ENCODE measurements at places on chromosomes 7 and 10.

DNA sequence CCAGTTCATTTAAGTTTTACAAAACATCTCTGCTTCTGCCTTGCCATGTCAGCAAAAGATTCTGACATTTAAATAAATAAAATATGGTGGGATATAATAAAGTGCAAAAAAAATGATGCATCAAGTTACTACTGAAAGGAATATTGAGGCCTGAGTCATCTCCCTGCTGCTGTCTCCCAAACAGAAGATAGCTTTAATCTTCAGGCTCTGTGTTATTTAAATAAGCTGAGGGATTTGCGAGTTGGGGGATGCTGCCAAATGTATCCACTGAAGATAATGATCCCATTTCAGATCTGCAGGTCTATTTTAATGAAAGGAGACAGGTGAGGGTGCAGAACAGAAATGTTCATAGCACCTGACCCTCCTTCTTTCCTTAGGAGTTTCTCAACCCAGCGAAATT lies 720.8 kb downstream of the AUTS2 start:
- DNase-seq: no peak

- DNase-seq: no peak
These were observed 2.9 kb upstream of the FGL2 start for GRCh38 chr7:77202481-77202976.

DNA sequence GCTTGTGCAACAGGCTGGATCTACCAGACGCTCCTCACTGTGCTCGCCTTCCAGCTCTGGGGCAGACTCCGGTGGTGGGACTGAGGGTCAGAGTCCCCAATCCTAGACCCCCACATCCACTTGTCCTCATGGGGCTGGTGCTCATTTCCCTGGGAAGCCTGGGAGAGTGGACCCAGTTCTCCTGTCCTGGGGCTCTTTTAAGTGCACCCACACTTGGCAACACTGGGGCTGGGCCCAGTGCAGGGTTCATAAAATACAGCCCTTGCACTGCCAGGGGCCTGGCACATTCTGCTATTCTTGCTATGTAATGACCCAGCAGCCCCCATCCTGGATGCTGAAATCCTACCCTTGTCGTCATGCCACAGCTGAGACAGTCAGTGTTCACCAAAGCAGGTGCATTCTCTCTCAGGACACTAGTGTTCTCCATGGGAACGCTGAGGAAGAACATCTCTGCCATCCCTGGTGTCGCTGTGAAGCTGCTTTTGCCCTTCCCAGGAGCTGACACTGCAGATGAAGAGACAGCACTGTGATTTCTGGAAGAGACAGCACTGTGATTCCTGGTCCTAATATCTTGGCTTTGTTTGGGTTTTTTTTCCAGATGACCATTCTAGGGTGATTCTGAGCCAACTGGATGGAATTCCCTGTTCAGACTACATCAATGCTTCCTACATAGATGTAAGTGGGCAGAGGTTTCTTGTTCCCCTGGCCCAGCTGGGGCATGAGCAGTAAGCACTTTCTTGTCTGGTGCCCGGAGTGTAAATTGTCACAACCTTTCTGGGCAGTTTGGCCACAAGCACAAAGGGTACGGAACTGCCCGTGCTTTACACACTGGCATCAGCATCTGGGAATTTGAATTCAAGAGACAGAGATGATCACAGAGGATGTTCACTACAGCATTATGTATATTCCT lies 65.6 kb downstream of the MKI67 start:
- no peak for DNase-seq

GRCh38 chr7:79287981-79288380 lies 165.5 kb downstream of the MAGI2 start:
- DNase-seq: no peak

GRCh38 chr10:28318626-28319025 lies 15.8 kb upstream of the MPP7 start:
- DNase-seq: no peak

GRCh38 chr7:110417611-110418010 lies 673.3 kb upstream of the LRRN3 start:
- no peak for DNase-seq

- no peak for DNase-seq
These were observed 24.9 kb downstream of the PIK3AP1 start for GRCh38 chr10:96695366-96695765.

All from SW480 (cell line).